Right renal pelvis (tissue), 4 donors: ENCODE measurements at places on chromosomes 11 and 22. TPM values are rescaled to one million over a fixed set of nuclear protein-coding genes. Genes with fewer than 3 reads are reported as not detected.

DNA sequence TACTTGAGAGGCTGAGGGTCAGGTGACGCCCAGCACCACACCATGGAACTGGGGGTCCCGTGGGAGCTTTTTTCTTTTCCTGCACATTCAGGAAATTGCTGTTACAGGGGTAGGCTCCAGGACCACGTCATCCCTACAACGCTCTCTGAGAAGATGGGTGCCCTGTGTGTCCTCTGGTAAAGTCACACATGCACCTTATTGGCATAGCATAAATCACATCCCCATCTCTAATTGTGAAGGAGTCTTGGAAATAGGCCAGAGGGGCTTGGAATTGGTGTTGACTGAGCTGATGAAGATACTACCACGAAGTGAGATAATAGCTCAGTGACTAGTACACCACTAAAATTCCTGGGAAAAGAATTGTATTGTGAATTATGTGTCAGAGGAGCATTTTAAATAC lies 57.6 kb downstream of the TNRC6B start:
- no peak for DNase-seq

The TSPAN32 gene
- polyA plus RNA-seq = 1.6 TPM

The GPHA2 gene
- 0.54 TPM for polyA plus RNA-seq

GRCh38 chr22:36865346-36865745 lies 4.5 kb downstream of the NCF4 start:
- no peak for DNase-seq

- no peak for DNase-seq
Observed at GRCh38 chr11:68680541-68681231, 3.7 kb upstream of the GAL start.

GRCh38 chr11:95545116-95545875 lies 244.3 kb downstream of the FAM76B start:
- DNase-seq = no peak

DNA sequence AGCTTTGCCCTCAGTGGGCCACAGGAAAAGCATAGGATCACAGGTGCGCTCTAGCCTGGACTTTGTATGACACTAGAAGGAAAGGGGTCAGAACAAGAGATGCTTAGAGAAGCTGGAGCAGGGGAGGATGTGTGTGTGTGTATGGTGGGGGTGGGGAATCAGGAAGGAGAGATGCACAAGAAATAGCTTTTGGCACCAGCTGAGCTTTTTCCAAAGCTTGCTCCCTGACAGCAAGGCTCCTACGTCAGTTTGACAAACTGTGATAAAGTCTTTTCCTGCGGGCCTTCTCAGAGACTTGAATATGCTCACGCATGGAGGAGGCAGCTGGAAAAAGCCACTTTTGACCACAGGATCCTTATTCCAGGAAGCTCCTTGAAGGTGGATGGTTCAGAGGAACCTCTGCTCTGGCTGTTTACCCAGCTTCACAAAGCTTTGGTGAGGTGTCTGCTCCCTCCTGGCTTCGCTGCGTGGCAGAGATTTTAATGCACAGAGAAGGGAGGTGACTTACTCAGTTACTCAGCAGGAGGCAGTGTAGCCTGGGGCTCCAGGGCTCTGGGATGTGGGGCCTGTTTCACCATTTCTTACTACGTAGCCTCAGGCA lies 3.9 kb downstream of the CDC42EP1 start:
- no peak for DNase-seq

The GSTT2B gene
- 20.5 TPM for polyA plus RNA-seq

The UBQLN3 gene
- not detected for polyA plus RNA-seq

- no peak for DNase-seq
Observed at GRCh38 chr11:19953909-19954308, 206.4 kb downstream of the DBX1 start.

GRCh38 chr11:34232807-34233206 lies 125.0 kb downstream of the ABTB2 start:
- no peak for DNase-seq

DNA sequence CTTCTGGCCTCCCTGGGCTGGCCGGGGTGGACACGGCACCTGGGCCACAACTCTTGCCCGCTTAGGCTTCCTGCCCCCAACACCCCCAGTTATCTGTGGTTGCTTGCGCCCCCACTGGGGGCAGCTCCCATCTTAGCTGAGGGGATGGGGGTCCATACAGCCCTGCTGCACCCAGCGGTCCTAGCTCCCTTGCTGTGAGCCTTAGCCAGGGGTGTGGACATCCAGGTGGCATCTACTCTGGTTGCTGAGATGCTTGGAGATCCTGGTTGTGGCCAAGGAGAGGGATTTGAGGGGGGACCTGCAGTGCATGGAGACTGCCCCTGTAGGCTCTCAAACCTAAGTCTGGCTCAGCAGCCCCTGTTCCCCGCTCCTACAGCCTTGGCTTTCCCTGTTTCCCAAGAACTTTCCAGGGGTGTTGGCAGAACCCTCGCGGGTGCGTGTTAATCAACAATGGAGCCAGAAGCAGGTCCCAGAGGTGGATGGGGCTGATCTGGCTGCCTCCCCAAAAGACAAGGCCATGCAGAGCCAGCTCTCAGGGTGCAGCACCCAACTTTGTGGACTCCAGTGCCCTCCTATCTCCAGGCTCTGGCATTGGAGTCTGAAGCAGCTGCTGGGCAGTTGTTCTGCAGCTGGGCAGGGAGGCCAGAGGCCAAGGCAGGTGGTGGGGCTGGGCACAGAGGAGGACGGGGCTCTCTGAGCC lies 3.3 kb downstream of the KCNQ1 start:
- no peak for DNase-seq

The KRTAP5-8 gene
- polyA plus RNA-seq = 1.0 TPM

The SLC5A1 gene
- 0.34 TPM for polyA plus RNA-seq
